Nephron progenitor cell (in vitro differentiated cells): ENCODE measurements at places on chromosomes 7 and 10.

- no peak for DNase-seq
These were observed 8.8 kb upstream of the VIPR2 start for GRCh38 chr7:159153511-159153910.

DNA sequence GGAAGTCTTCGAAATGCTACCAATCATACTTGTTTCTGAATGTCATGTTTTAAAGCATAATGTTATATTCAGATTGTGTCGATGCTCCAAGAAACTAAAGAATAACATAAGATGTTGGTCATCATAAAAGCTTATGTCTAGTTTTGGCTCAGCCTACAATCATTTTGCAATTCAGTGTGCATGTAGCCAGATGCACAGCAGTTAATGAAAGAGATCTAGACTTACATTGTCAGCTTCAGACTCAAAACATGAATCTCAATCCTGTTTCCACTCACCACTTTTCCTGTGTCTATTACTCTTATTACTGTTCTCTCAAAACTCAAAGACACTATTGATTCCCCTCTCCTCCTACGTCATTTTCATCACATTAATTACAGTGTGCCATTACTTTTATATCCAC lies 21.4 kb downstream of the TMEM196 start:
- DNase-seq = no peak

DNA sequence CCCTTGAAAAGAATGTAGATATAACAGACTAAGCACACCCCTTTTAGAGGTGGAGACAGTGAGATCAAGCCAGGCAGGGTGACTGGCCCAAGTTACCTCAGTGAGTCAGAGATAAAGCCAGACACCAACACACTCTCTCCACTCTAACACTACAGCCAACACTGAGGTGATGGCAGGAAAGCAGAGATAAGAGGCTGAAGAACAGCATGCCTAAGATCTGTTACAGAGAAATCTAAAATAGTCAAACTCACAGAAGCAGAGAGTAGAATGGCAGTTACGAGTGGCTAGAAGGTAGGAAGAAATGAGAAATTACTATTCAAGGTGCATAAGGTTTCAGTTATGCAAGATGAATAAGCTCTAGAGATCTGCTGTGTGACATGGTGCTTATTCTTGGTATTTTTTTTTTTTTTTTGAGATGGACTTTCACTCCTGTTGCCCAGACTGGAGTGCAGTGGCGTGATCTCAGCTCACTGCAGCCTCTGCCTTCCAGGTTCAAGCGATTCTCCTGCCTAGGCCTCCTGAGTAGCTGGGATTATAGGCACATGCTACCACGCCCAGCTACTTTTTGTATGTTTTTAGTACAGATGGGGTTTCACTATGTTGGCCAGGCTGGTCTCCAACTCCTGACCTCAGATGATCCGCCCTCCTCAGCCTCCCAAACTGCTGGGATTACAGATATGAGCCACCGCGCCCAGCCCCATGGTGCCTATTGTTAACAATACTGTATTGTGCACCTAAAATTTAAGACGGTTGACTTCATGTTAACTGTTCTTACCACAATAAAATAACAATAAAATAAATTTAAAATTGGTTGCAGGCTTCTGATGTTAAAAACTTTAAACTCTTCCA lies 28.7 kb downstream of the ICA1 start:
- DNase-seq = no peak

DNA sequence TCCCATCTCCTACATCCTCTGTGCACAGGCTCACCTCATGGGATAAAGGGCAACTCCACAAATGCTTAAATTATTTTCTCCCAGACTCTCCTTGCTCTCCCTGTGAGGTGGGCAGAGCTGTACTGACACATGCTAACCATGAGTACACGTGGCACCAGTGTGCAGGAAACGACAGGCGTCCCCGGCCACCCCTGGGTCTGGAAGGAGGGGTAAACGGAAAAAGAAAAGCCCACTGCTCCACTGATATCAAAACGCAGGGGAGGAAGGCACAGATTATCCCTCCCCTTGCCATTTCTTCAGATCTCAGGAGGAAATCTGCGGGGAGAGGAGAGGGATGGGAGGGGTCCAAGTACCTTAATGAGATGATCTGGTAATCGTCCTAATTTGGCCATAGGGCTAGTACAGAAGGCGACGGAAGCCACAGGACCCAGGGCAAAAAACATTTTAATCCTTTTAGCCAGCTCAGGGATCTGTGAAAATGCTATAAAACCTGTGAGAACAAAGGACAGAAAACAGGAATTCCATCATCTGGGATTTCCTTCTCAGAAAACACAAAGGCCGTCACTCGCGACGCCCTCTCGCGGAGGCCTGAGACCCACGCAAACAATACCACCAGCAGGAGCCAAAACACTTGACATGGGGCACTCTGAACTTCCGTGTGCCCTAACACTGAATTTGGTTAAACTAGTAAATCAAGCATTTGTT lies 17.8 kb upstream of the CH25H start:
- no peak for DNase-seq

GRCh38 chr10:58560068-58560467 lies 47.4 kb downstream of the BICC1 start:
- DNase-seq = no peak

- no peak for DNase-seq
These were observed 233.3 kb upstream of the PTPRZ1 start for GRCh38 chr7:121639705-121640104.

- DNase-seq = no peak
These were observed 178.6 kb downstream of the CDK14 start for GRCh38 chr7:90774706-90775105.

- no peak for DNase-seq
These were observed 12.4 kb downstream of the PRKG1 start for GRCh38 chr10:51086710-51087109.

GRCh38 chr7:10940704-10941355 lies 32.8 kb upstream of the PHF14 start:
- DNase-seq = no peak

DNA sequence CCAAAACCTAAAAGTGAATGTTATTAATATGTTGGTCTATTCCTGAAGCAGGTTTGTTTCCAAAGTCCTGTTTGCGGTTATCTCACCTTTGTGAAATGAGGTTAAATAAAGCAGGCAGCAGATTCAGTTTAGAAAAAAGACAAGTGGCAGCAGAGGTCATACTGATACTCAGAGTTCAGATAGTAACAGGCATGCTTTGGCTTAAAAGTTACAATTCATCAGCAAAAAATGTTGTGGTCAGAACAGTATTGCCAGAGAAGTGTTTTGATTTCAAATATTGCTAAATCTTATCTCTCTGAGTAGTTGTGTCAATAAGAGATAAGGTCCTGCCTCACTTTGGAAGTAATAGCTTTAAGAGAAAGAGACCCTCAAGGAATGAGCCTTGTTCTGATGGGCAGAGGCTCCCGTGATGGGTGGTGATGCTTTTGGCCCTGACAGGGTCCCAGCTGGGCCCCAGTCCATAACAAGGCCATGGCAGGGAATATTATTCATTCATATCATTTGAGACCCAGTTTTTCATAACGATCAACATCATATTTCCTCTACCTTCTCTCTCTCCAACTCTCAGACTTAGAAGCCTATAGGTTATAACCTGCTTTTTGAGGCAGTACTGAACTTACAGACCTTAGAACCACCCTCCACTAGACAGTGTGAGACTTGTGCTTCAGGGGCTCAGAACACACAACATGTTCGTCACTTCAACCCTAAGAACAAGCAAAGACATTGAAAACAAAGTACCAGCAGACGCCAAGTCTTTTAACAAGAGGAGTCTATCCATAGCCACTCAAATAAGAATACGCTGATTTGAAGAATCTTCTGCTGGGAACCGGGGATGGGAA lies 58.5 kb upstream of the AHR start:
- DNase-seq = no peak

DNA sequence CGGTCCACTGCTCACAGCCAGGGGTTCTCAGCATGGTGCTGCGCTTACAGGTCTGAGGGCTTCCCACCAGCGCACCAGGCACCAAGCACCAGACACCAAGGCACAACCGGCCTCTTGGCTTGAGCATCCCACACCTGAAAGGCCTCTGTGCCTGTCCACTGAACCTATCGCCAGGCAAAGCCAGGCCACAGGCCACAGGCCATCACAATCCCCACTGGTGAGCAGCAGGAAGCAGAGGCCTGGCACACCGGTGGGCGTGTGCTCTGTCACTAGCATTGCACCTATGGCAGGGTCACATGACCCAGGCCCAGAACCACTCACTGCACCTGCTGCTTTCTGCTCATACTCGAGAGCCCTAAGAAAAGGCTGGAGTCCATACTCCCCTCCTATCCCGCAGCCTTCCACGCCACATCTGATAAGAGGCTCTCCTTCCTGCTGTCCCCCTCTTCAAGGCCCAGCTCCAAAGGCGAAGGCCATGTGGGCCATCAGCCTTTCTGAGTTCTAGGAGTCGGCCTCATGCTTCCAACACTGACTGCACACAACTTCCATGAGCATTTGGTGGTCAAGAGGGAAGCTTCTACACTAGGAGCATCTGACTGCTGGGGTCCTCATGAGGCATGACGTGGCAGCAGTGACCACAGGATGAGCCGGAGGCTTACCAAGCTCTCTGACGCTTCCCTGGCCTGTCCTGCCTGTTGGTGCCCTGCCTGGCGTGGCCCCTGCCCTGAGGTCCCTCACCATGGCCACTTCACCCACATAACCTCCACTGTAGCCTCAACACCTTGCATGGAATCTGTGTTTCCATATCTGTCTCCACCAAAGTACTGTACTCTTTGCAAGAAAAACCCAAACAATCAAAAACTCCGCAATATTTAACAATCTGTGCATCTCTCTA lies 166.3 kb downstream of the TNS3 start:
- DNase-seq = no peak

DNA sequence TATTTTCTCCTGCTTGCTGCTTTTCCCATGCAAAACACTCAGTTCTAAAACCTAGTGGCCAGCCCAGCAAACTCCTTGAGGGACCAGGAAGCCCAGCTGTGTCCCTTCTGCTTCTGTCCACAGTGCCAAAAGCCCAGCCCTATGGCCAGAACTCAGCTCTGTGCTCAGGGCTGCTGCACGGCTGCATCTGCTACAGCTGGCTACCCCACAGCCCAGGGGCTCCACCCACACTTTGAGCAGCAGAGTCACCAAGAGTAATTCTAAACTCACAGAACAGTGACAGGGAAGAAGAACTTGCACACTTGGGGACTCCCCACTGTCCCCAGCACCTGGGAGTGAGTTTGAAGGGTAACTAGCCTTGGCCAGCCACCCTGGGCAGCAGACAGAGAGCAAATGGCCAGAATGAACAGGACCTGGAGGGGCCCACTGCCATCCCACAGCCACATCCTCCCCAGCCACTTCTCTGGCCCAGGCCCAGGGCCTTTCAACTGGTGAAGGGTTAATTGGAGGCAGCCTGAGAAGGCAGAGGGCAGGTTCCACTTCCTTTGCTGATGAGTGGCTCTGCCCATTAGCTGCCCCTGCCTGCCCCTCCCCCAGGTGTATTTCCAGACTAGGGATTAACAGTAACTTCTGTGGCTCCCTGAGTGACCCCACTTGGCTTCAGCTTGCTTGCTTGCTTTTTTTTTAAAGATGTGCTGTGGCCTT lies 28.1 kb upstream of the TRIM8 start:
- no peak for DNase-seq

DNA sequence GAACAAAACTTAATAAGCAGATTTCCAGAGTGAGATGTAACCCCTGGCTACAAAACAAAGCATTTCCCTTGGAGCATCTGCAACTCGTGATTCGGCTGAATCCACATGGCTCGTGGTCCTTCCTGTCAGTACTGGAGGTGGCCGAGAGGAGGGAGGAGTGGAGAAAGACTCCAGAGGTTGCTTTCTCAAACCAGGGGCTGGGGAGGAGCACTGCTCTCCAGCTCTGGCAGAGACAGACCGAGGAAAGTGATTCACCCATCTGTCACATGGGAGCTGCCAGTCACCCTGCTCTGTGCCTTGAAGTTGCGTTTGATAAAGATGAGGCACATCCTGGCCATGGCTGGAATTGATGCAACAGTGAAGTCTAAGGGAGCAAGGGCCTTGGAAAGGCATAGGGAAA lies 72.7 kb downstream of the COL13A1 start:
- DNase-seq = no peak

DNA sequence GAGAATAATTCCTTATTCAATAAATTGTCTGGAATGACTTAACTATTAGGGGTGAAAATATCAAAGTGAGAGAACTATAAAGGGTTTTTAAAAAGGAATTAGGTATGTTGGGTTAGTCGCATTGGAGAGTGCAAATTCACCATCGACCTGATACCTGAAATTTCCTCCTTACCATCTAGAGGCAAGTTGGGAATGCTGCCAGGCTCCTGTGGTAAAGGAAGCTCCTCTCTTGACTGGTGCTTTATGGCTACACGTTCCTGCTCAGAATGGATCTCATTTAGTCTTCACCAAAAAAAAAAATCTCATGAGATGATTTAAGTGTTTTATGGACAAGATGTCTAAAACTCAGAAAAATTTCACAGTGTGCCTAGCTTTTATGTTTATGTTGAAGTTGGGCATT lies 129.8 kb downstream of the EGFR start:
- DNase-seq = no peak

- DNase-seq = no peak
These were observed 92.5 kb downstream of the POU6F2 start for GRCh38 chr7:39069896-39070881.
